ENCODE measurements at places on chromosomes 4 and X.

- no peak for DNase-seq
These were observed 169.8 kb upstream of the BCOR start for GRCh38 chrX:40267334-40268187.

GRCh38 chr4:3148926-3149325 is 74.4 kb downstream of the HTT start:
- no peak for DNase-seq

- DNase-seq: no peak
These were observed 69.8 kb downstream of the IGSF1 start for GRCh38 chrX:131219271-131219670.

DNA sequence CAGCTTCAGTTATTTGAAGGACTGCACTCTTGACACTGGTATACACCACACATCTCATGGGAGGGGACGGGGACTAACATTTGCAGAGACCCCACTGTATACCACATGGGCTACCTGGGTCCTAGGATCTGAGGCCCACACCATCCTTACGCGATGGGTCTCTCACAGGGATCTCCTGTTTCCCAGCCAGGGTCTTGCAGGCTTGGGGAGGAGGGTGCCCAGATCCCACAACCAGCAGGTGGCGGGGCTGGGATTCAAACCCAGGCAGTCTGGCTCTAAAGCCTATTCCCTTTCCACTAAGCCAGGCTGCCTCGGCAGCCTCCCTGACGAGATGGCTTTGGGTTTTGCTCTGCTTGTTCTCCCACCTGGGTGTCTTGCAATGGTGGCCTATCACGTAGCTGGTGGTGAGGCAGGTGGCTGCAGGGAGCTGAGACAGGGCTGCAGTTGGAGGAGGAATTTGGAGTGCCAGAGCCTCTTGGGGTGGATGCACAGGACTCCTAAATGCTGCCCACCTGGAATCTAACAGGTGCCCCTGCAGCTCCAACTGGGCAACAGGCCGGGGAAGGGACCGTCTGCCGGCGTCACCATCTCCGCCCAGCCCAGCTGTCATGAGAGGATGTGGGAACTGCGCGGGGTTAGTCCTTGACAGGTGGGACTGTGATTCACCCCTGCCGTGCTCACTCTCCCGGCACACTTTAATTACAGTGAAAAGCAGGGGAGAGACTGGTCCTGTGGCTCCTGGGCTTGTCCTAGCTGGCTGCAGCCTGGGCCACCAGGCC is 110.7 kb downstream of the PSAPL1 start:
- peak; percentile 84 for DNase-seq

- DNase-seq: no peak
These were observed 97.3 kb downstream of the PCDH7 start for GRCh38 chr4:30817447-30817846.

GRCh38 chr4:22456291-22456690 is 59.6 kb downstream of the ADGRA3 start:
- no peak for DNase-seq

DNA sequence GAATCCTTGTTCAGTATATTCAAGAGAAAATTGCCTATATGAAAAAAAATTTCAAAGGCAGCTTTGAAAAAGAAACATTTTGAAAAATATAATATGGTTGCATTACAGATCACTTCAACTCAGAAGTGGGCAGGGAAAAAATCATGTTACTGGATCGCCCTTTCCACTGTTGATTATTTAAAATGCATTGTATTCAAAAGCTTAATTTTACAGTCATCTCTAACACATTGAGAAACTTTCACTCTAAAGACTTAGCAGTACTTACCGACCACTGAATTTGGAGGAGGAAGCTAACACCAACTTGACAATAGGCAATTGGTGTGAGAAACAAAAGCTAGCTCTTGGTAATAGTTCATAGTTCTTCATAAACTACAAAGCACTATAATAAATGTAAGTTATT is 101.9 kb downstream of the CEP135 start:
- DNase-seq: no peak

- DNase-seq: no peak
These were observed 57.2 kb upstream of the MAML3 start for GRCh38 chr4:140211161-140211560.

GRCh38 chr4:47031011-47031678 is at the start of gene GABRB1:
GABRB1 (plus strand) TSS chr4:47031567.
- DNase-seq: peak; percentile 82

- DNase-seq: peak; percentile 8
These were observed 144.6 kb downstream of the SOX3 start for GRCh38 chrX:140360284-140360683.

DNA sequence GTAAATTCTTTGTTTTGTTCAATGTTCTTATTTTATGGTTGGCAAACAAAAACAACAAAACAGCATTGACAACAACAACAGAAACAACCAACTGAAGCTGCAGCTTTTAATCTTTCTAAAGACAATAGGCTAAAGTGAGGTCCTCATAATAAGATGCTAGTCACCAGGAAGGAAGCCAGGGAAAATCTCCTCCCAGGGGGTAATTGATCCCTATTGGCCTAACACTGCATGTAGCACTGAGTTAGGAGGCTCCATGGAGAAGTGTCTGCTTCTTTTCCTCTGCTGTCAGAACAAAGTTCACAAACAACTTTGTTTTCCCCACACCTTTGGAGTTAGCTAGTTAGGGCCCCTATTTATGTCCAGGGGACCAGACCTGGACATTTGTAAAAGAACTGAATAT is 4.7 kb upstream of the LRAT start:
- DNase-seq: no peak

- no peak for DNase-seq
These were observed 348.3 kb downstream of the ARHGAP24 start for GRCh38 chr4:85823295-85823694.

DNA sequence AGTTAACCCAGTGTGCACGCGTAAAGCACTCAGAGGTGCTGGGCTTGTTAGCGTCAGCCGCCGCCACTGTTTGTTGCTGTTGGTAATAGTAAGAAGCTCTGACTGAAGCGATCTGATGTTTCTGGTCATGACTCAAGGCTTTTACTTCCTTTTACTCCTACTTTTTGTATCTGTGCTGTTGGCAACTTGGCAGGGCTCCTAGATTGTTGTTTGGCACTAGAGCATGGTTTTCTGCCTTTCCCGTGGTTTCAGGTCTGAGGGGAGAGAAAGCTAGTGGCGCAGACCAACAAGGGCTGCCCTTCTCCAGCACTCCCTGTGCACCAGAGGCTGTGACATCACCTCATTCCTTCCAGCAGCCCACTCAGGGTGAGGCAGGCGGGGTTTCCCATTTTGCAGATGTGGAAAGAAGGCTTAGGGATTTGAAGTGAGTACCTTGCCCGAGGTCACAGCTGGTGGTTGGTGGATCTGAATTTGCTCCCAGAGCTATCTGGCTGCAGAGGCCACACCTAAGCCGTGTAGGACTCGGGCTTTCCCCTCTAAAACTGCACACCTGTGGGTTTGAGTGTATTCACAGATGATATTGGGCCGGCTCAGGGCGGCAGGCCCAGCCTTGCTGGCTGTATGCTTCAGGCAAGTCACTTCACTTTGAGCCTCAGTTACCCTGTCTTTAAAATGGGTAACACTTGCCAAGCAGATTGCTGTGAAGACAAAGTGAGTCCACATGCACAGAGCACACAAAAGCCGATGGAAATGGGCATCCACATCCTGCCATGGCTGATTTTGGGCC is 51.2 kb upstream of the TADA2B start:
- DNase-seq: no peak

DNA sequence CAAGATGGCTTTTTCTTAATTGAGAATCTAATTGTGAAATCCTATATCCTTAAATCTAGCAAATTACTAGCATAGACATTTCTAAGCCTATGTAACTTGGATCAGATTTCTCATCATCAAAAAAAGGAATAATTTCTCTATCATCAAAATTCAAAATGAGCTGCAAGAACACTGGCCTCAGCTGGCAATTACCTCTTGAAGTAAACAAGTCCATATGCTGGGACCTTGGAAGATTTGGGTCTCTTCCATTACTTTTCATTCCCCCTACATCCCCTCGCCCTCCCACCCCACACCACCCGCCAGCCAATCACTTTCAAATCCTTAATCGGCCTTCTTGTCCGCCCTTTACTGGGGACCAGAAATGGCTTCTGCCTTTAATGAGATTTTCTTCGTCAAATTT is 23.3 kb upstream of the MBTPS2 start:
- no peak for DNase-seq

- DNase-seq: no peak
These were observed 557.6 kb upstream of the DIPK2B start for GRCh38 chrX:45758319-45758718.

- no peak for DNase-seq
These were observed 103.3 kb upstream of the ANK2 start for GRCh38 chr4:112946127-112946526.

DNA sequence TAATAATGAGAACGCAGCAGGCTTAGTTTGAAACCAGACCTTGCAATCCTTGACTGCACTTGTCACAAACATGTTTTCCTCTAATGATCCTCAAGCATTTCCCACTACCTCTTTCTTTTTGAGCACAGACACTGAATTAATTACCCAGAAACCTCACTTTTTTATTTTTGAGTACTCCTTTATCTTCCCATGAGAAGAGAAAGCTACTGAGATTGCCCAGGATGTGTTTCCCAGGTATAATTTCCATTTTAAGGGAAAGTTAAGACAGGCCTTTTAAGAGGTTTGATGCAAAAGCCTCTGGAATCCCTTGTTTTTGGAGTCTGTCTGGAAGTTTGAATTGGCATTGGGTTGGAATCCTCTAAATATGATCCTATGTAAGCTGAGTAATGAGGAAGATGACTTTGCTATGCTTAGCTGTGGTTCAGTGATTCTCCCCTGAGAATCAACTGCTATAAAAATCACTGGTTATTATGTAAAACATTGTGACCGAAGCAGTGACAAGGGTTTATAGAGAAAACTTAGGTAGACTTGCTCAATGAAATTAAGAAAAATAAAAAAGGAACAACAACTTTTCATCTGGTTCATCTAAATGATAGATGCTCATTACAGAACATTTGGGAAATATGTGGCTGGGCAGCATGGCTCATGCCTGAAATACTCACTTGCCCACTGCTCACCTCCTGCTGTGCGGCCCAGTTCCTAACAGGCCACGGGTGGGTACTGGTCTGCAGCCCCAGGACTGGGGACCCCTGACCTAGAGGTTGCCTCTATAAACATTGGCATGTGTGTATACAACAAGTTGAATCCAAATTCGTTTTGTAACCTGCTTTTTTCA is 10.8 kb upstream of the RHOH start:
- DNase-seq: no peak

- DNase-seq: no peak
These were observed 80.1 kb downstream of the TLL1 start for GRCh38 chr4:165953181-165953580.

DNA sequence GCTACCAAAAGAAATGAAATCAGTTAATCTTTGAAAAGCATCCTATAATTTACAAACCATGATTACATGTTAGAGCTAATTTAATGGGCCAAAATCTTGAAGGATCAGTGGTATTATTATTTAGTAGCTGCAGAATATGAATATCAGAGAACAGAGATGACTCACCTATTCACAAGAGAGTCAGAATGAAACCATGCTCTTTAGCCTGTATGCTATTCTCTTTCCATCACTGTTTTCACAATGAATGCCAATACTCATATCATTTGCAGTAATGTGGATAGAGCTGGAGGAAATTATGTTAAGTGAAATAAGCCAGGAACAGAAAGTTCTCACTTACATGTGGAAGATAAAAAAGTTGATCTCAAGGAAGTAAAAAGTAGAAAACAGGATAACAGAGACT is 414.1 kb downstream of the CENPC start:
- no peak for DNase-seq

GRCh38 chrX:131521824-131522223 is 22.1 kb upstream of the OR13H1 start:
- no peak for DNase-seq

DNA sequence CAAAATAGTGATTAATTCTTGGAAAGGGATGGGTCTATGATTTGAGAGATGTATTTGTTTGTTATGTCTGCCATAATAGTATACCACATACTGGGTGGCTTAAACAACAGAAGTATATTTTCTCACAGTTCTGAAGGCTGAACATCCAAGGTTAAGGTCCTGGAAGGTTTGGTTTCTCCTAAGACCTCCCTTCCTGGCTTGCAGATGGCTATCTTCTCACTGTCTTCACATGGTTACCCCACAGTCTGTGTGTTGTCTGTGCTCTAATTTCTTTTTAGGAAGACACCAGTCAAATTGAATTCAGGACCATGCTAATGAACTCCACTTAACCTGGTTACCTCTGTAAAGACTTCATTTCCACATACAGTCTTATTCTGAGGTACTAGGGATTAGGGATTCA is 25.6 kb downstream of the CXCL2 start:
- DNase-seq: no peak

GRCh38 chr4:64940698-64941097 is 531.4 kb upstream of the TECRL start:
- DNase-seq: no peak

Measured in retina (tissue), 1 donor.